ENCODE measurements at places on chromosomes 6 and 20. TPM values are rescaled to one million over a fixed set of nuclear protein-coding genes. Genes with fewer than 3 reads are reported as not detected.

Gene DDX43
- 0.54 TPM for total RNA-seq

Gene KIF25
- total RNA-seq: not detected

Gene TMEM244
- total RNA-seq: not detected

Gene RHAG
- total RNA-seq: 3.5 TPM

Gene PRL
- under 0.01 TPM for total RNA-seq

- no peak for DNase-seq
These were observed 231.0 kb downstream of the TBXT start for GRCh38 chr6:165936660-165937059.

DNA sequence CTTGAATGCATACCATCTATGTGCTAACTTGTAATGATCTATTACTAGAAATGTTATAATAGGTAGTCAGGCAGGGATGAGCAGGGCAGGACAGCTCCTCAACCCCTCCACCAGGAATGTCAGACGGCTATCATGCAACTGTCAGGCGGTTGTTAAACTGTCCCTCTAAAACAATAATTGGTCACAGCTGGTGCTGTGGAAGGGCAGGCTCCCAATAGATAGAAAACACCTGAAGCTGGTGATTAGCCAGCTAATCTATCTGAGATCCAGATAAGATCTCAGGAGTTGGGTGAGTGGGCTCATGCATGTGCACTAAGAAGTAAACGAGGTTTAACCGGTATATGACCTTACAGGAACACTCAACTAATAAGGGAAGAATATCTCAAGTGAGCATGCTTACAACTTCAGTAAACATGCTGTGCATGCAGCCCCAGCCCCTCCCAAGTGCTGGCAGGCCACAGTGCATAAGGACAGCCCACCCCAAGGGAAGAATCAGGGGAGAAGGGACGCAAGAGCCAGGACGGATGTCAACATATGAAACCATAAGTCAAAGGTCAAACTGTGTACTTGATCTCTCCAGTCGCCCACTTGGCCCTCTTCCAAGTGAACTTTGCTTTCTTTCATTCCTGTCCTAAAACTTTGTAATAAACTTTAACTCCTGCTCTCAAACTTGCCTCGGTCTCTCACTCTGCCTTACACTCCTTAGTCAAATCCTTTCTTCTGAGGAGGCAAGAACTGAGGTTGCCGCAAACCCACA is 566.2 kb upstream of the NRSN1 start:
- DNase-seq: no peak

DNA sequence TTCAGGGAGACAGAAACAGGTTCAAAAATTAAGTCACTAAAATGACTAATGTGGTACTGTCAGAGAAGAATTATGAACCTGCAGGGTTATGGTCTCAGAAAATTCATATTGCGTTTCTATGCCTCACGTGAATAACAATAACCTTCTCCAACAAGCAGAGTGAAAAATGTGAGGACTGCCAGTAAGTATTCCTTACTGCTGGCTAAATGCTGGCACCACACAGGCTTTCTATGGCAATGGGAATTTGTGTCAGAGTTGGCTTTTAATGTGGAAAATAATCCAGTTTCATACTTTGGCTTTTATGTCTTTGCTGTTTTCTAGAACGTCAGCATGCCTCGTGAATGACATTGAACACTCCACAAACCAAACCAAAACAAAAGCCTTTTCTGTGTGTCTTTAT is 656.0 kb downstream of the KIF16B start:
- DNase-seq: no peak

DNA sequence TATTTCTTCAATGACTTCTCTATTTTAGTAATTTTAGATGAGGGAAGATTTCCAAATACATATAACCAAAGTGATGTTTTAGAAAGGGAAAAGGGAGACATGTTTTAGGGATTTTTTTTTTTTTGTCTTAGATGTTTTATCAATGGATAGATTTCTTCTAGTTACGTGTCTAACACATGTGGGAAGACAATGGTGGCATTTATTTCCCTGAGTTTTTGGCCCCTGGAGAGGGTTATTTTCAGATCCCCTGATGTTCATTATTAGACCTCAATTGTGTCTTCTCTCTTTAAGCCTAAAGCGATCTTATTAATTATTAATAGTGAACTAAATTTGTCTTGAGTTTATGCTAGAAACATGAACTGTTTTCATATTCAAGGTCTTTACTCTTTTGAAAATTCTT is 30.3 kb downstream of the TRMT11 start:
- DNase-seq: no peak

Data from hematopoietic multipotent progenitor cell (in vitro differentiated cells).